ENCODE measurements at places on chromosomes 6 and 20.

DNA sequence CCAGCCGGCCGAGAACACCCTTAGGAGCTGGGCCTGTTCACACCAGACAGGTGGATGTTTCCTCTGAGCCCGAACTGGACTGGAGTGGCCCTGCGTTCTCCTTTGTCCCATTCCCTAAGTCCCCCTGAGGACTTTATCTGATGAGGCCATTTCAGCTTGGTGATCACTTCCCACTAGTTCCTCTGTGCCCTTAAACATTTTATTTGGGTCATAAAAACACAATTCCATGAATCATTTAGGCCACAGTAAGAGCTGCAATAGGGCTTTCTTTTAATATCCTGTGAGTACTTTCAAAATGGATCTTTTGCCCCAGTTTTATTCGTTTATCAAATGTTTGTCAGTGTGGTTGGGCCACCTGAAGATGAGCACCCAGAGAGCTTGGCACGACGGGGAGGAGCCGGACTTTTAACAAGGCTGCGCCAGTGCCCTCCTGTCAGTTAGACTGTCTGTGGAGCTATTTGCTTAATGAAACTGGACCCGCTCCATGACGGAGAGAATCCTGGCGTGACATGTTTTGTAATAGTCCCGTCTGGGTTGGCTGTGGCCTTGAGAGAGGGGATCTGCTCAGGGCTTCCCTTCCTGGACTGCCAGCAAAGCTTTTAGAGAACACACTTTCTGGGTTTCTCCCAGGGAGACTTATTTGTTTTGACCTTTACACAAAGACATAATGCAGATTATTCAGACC is 53.5 kb downstream of the ZDHHC14 start:
- no peak for ATAC-seq

DNA sequence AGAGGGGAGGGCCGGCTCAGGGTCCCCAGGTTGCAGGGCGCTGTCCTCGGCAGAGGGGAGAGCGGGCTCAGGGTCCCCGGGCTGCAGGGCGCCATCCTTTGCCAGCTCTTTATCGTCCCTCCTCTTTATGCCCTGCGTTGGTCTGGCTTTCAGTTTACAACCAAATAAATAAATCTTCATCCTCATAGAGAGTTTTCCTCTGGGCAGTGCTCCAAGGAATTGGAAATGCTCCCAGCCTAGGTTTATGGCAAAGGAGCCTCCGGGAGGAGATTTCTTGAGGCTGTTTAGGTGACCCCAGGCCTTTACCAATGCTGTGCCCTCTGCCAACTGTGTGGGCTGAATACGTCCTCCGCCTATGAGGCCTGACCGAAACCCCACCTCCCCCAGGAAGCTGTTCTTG is 60.2 kb downstream of the CHMP4B start:
- ATAC-seq: no peak

DNA sequence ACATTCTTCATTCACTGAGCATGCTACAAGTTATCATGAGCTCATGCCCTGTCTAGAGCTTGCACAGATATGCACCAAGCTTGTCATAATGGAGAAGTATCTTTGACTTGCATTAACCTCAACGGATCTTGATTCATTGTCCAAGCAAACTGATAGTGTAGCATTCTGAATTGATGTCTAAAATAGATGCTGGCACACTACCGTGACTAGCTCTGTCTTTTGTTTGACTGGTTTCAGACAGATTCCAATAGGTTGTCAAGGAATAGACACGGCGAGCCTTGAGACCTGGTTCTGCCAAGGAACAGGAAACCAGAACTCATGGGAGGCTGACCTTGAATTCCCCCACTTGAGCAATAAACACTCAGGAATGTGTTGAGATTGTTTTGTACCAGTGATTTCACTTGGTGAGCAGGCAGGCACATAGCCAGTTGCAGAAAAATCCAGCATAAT is 1153.1 kb upstream of the GJE1 start:
- ATAC-seq: no peak

DNA sequence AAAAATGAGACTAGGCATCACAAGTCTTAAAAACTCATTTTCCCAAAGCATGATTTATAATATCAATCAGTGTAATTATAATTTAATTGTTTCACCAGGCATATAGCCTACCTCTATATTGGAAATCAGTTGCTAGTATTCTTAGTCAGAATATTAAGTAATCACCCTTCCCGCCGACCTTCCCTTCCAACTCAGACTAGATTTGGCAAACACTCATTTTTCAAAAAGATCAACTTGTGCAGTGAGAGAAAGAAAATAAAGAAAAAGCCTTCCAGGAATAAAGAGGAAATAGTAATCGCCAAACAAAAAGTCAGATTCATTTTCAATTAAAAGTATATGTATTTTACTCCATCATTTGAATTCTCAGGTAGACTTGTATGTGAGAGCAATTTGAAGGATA is 1.9 kb upstream of the BMP5 start:
- ATAC-seq: no peak

GRCh38 chr6:130859161-130859867 is 32.1 kb downstream of the SMLR1 start:
- no peak for ATAC-seq

- ATAC-seq: no peak
Observed at GRCh38 chr6:30727920-30728553, 7.9 kb downstream of the TUBB start.

- ATAC-seq: no peak
Observed at GRCh38 chr6:136737871-136738691, 54.2 kb downstream of the MAP3K5 start.

DNA sequence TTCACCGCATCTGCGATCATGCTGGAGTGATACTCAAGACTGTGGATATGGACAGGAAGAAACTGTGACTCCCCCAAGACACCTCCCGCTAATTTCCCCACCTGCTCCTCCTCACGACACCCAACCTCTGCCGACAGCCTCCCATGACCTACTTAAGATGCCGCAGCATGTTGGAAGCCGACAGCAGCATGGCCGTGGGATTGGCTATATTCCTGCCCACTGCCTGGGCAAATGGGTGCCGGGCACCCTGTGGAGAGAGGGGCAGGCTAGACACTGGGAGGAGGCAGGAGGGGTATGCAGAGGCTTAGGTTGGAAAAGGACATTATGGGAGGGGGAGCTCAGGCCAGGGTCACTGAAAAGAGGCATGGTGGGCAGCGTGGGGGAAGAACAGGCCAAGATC is 4.5 kb downstream of the IDH3B start:
- ATAC-seq: no peak

- ATAC-seq: no peak
Observed at GRCh38 chr6:126650931-126651330, 311.0 kb downstream of the CENPW start.

DNA sequence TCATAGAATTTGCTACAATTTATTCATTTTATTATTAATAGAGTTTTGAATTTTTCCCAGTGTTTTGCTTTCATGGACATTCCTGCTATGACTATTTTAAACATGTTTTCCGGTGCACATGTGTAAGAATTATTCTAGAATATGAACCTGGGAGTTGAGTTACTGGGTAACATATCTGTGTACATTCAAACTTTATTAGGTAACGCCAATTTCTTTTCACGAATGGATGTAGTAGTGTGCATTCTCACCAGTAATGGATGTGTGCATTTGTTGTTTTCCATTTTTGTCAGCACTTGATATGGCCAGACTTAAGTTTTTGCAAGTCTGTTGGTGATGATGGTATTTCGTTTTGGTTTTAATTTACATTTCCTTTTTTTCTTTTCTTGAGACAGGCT is 118.8 kb downstream of the CDKAL1 start:
- ATAC-seq: no peak

DNA sequence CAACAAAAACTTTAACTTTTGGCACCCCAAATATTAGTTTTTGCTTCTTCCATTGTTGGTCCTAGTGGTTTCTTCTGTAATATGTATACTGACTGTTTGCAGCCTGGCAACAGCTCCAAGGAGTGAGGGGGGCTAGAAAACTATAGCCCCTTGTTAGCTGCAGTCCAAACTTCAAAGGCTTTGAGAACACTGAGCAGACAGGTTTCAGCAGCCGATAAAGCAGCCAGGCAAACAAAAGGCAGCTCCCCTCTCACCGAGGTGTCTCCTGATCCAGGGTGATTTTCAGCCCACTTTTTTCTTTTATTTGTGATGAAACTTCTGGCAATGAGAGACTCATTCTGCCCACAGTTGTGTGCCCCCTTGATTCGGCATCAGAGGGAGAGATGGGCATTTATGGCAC is 80.7 kb downstream of the OLIG3 start:
- no peak for ATAC-seq

DNA sequence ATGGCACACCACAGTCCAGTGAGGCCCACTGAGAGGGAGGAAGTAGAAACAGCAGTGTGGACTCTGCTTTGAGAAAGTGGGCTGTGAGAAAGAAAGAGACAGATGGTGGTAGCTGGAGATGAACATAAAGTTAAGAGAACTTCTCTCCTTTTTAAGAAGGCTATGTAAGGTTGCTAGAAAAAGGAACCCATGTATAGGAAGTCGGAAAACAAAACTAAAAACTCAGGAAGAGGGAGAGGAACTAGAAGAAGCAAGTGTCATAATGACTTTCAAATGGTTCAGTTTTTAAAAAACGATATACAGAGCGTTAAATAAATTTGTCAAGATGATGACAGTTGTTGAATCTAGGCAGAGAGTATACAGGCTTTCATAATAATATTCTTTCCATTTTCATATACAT is 25.4 kb upstream of the GMNN start:
- no peak for ATAC-seq

DNA sequence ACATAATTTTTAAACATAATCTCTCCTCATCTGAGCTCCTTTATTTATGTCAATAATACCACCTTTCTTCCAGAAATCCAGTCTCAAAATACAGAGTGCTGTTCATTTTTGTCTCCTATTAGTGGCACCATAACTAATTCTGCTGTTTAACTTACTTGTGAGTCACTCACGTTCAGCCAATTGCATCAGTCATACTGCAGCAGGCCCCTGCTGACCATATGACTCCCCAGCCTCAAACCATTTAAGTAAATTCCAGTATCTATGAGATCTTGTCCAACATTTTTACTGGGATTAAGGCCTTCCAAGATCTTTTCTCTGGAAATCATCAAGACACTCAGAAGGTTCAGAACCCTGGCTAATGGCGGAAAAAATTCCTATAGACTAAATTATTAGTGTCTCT is 982.2 kb upstream of the MAP3K7 start:
- ATAC-seq: no peak

Measured in activated CD4-positive, CD25-positive, alpha-beta regulatory T cell treated with anti-CD3 and anti-CD28 coated beads, Interleukin-2, amount 50 U/mL, for 24 hours (primary cell).